Glutamatergic neuron (in vitro differentiated cells): ENCODE measurements at places on chromosomes 1 and 21. TPM values are rescaled to one million over a fixed set of nuclear protein-coding genes. Genes with fewer than 3 reads are reported as not detected.

DNA sequence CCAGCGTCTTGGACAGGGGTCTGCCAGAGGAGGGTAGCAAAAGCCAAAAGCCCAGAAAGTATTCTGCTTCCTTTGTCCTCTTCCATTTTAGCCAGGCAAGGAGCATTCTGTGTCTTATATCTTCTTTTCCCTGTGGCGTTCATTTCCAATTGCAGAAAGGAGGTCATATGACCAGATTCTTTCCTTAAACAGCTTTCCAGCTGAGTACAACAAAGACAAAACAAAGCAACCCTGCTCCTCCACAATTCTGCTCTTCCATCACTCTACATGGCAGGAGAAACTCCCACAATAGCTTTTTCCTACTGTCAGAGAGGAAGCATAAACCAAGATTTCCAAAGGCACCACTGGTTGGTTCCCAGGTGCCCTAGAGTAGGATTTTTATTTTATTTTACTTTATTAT, 19.7 kb downstream of the ENSA start:
- no peak for DNase-seq

- DNase-seq = no peak
These were observed 122.0 kb downstream of the ETS2 start for GRCh38 chr21:38927776-38928175.

S100A7A gene
- total RNA-seq = not detected

DNA sequence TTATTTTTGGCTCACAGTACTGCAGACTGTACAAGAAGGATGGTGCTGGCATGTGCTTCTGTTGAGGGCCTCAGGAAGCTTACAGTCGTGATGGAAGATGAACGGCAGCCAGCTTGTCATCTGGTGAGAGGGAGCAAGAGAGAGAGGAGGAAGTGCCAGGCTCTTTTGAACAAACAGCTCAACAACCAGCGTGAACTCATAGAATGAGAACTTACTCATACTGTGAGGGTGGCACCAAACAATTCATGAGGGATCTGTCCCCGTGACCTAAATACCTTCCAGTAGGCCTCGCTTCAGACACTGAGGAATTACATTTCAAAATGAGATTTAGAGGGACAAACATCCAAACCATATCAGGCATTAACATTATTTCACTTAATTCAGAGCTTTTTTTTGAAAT, 84.7 kb downstream of the PKN2 start:
- DNase-seq = no peak

FMN2 gene
- 150 TPM for total RNA-seq

DNA sequence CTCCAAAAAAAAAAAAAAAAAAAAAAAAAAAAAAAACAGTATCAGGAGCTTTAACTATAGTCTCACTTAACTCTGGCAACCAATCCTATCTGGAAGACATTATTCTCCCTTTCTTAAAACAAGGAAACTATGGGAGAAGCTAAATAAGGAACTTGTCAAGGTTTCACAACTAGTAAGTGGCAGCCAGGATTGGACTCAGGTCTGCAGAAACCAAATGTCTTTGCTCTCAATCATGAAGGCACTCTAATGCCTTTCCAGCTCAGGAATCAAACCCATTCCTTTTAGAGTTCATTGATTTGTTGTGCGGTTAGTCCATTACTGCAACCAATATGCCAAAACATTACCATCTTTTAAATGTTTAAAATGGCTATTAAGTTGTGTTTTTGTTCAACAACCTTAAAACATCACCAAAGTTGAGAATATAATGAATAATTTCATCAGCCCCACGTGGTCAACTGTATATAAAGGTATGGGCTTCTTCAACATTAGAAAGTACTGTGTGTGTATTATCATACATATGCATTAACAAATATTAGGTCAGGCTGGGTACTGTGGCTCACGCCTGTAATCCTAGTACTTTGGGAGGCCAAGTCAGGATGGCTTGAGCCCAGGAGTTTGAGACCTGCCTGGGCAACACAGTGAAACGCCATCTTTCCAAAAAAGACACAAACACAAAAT, 1.5 kb downstream of the EPRS1 start:
- no peak for DNase-seq

DNA sequence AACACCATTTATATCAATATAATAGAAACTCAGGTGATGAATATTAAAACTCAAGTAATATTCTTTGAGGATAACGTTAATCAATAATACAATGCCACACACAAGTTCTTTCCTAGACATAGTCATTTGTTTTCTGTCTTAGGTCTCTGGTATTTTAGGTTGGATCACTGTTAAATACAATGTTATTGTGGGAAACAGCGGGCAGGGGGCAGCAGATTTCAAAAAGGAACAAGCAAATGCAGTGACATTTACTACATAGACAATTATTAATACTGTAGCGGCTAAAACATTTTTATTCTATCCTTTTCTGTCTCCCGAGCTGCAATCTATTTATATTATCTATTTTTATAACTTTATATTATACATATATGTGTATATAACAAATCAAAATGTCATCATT, 186.4 kb upstream of the ZNHIT6 start:
- DNase-seq = peak; percentile 56

FCGR3A gene
- not detected for total RNA-seq
